Activated naive CD8-positive, alpha-beta T cell treated with anti-CD3 and anti-CD28 coated beads, Interleukin-2, amount 10 ng/mL, durations not matched to agents 7 days and 5 days (primary cell): ENCODE measurements at places on chromosomes 3 and 15.

- DNase-seq: no peak
These were observed 196.8 kb downstream of the GOLGA6L6 start for GRCh38 chr15:20344601-20345400.

DNA sequence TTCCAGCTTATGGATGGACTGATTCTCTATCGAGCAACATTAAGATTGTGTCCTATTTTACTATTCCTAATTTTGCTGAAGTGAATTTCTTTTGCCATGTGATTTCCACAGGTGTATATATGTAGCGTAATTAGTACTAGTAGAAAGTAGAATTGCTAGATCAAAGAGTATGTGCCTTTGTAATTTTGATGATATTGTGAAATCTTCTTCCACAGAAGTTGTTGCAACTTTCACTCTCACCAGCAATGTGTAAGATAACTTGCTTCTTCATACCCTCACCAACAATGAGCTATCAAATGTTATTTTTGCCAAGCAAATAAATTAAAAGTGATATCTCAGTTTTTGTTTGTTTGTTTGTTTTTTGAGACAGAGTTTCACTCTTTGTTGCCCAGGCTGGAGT is 5.4 kb downstream of the PGBD4 start:
- DNase-seq: no peak

DNA sequence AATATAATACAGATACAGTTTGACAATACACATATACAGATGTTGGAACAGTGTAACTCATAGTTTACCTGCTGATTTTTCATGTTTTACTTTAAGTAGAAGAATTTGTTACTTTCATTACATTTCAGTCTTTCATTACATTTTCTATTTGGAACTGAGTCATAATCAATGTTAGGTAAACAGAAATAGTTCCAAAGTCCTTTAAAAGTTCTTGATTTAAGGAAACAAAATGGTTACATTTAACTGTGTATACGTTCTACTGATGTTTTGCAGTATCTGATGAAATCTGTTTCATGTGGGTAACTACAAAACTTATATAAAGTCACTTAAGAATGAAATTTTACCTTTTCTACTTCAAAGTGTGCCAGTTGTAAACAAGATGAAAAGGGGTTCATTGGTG is 721.2 kb downstream of the NAALADL2 start:
- DNase-seq: no peak

DNA sequence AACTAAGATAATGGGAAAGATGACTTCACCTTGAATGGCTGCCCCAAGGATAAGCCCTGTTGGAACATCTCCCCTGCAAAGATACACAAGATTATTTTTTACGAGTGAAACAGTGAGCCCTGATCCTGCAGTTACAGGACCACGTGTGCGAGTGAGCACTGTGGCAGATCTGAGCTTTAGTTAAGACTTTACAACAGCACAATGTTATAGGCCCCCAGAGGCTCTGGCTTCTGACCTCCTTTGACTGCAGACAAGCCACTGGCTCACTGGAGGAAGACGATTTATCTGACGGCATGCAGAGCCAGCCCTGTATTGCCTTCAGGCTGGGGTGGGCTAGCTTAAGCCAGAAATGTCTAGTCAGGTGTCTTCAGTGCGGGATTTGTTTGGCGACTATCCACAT is 174.4 kb downstream of the ARRDC4 start:
- no peak for DNase-seq

DNA sequence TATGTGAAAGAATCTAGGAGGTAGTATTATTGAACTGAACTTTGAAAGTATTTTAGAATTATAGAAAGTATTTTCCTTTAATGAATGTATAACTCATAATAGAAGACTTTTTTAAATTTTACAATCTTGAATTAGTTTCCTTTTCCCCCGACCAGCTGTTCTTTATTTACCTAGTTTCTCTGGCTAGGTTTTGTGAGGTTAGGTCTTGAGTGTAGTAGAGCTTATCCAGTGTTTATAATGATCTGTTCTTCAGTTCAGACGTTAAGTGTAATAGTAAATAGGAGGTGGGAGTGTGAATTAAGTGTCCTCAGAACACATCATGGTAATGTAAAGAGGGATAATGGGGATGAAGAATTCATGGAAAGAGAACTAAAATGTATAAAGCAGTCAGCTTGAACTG is 93.8 kb downstream of the MYRIP start:
- no peak for DNase-seq

DNA sequence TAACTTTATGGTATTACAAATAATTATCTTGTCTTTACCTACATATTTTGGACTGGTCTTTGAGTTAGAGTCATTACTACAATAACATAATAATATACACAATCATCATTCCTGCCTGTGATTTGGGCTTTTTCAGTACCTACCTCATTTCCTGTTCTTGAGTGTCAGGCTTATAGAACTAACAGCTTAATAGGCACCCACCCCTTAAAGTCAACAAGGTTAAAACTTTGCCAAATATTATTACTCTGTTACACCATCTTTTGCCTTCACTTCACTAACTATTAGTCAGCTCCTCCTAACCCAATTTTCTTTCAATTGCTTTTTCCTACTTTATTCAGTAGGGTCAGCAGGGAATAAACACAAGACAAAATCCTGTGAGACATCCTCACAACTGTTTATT is 488.7 kb upstream of the AGTR1 start:
- DNase-seq: no peak

DNA sequence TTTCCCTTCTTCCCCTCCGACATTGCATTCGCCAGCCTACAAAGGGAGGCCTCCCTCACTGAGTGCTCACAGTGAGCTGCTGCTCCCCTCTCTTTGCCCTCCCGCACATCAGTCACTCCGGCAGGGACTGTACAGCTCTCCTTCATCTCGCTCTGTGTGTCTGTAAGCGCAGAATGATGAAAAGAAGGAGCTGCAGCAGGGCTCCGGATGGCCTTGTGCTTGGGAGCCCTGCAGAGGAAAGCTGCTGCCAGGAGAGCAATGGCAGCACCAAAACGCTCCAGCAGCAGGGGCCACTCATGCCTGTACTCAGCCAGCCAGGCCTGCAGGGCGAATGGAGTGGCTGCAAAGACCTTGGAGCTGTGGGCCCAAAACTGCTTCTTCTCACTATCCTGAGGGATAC is 107.0 kb upstream of the NSMCE3 start:
- DNase-seq: no peak

DNA sequence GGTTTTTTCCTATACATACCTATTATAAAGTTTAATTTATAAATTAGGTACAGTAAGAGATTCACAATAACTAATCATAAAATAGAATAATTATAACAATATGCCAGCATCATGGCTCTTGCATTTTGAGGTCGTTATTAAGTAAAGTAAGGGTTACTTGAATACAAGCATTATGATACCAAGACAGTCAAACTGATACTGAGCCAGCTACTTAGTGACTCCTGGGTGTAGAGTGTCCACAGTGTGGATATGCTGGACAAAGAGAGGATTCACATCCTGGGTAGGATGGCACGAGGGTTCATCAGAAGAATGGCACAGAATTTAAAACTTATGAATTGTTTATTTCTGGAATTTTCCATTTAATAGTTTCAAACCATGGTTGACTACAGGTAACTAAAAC is 157.2 kb upstream of the IL12A start:
- no peak for DNase-seq

DNA sequence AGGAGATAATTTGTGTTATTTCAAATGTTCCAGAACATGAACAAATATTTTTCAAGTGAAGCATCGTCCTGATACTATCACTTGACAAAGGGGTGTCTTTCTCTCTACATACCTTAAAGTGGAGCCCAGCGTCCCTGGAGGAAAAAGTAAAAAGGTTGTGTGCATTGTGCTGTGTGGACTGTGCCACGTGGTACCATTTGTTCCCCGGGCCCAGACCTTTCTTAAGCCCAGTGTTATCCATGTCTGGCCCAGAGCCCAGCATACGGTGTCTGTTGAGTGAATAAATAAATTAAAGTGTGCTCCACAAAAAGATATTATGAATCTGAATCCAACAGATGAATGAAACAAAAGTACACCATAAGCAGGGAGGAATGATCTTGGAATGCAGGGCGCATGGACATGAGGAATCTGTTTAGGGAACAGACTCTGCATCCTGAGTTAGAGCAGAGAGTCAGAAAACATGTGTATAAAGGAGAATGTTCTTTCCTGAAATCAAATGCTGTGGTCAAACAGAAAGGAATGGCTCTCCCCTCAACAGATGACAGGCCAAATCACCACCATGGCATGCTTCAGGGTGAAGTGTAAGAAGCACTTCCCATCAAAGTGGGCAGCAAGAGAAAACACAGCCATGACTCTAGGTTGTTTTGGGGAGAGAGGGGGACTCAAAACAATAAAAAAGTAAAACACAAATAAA is 8.1 kb upstream of the PRSS50 start:
- no peak for DNase-seq

DNA sequence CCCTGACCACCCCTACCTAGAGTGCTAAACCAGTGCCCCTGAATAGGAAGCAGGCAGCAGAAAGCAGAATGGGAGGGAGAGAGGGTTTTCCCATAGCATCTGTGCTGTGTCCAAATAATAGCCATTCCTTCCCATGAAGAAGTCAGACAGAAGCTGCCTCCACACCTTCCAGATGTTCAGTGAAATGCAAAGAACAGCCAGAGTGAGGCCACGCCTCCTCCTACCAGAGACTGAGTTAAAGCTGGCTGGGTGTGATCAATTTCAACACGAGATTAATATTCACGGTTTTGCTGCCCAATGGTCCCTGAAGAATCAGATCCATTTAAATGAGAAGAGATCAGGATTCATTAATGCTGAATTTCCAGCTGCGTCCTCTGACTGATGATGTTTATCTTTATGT is 111.8 kb downstream of the SRGAP3 start:
- DNase-seq: no peak

- DNase-seq: no peak
These were observed 149.0 kb downstream of the CBLB start for GRCh38 chr3:105719791-105720190.

DNA sequence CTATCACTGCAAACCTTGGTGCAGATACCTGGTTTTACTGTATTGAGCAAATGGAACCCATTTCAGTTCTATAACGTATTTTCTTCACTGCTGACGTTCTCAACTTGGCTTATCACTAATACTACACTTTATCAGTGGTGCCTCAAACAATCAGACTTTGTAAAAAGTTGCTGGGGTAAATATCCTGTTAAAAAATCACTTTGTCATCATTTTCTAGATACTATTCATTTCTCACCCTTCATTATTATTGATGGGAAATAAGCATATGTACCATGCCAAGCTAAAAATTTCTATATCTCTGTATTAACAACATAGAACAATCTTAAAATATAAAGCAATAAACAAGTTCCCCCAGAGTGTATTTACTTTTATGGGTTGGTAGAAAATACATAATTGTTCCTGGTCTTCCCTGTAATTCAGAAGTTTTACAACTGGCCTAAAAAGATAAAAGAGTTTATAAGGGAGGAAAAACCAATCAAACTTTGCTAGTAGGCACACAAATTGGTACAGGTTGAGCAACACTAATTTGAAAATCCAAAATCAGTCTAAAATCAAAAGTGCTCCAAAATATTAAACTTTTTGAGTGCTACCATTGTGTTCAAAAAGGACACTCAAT is 33.2 kb downstream of the CIP2A start:
- no peak for DNase-seq
